Natural killer cell (primary cell): ENCODE measurements at places on chromosomes 6 and 20. TPM values are rescaled to one million over a fixed set of nuclear protein-coding genes. Genes with fewer than 3 reads are reported as not detected.
A peak's percentile ranks its signal among the peaks of the same experiment; 100 is the strongest.

DNA sequence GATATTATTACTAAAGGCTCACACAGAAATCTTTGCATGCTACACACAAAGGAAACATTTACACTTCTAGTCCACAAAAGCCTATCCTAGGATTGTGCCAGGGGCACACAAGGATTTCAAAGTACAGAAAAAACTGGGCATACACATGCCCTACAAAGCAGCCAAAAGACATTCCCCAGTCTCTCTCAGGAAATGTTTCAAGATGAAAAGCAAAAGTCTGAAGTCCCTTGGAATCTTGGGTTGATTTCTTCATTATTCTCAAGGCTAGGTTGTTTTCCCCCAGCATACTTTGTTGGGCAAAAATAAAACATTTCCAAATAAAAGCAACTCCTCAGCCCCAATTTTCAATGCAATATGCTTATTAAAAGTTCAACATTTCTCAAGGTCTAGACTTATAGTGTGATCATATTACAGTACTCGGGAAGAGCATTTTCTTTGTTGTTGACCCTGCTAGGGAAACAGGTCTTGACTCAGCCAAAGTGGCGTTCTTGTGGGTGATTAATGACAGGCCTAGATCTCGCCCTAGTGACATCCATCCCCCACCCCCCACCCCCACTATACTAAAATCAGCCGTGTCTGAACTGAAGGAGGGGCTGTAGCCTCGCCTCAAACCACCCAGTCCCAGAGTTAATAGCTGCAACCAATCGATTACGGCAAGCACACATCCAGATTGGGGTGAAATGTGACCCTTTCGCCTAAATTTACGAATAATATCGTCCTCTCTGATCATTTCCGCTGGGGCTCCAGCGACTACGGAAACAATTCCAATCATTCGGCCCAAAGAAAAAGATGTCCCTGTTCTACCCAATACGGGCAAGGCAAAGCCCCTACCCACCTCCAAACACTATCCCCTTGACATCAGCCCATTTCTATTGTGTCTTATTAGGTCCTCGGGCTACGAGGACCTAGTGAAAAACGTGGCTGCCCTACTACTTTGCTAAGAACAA is 1.4 kb downstream of the AKIRIN2 start:
- DNase-seq, result peak; percentile 35

Gene PPP1R11
- 52.9 TPM for total RNA-seq

GRCh38 chr6:78484198-78485064 is 382.9 kb upstream of the IRAK1BP1 start:
- no peak for DNase-seq

DNA sequence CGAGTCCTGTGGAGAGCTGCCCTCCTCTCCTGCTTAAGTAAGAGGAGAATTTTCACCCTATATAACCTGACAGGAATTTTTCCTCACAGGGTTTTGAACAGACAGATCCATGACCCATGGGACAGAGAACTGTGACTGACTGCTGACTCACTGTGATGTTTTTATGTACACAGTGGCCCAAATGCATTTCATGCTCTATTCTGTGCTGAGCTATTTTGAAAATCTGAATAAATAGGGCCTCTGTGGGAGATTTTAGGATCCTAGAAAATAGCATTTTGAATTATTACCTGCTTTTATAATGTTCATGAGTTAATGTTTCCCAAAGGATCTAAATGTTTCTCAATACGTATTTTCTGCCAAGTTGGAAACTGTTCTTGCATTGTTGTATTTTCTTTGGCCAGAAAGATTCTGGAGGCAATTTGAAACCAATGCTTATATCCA is 577.4 kb downstream of the HTR1B start:
- DNase-seq, result no peak

DNA sequence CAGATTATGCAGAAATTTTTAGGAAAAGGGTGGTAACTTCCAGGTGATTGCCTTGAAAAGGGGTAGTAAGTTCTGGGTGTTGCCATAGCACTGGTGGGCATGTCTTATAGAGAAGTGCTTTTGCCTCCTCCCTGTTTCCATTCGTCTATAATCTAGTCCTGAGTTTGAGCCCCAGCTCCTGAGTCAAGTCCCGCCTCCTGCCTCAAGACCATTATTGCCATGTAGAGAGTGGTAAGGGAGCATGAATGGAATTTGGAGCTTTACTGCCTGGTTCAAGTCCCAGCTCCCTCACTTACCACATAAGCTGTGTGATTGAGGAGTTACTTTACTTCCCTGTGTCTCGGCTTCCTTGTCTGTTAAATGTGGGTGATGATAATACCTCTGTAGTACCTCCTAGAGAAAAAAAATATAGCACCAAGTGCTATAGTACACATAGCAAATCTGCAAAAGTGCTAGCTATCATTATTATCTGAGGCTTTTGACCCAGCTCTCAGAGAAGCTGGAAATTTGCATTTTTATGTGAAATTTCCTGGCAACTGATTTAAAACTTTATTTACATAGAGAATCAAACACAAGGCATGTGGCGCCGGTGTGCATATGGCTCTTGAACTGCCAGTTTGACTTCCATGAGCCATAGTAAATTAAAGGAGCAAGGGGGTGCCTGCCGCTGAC is 36.0 kb downstream of the TGM6 start:
- no peak for DNase-seq

- DNase-seq, result no peak
Measured at GRCh38 chr6:112409311-112409710, 62.2 kb downstream of the RFPL4B start.

- DNase-seq, result no peak
Measured at GRCh38 chr20:54195483-54196472, 12.1 kb upstream of the PFDN4 start.

- no peak for DNase-seq
Measured at GRCh38 chr6:87251225-87251624, 71.2 kb upstream of the SMIM8 start.
